H7 (cell line): ENCODE measurements at places on chromosomes 16 and 17. TPM values are rescaled to one million over a fixed set of nuclear protein-coding genes. Genes with fewer than 3 reads are reported as not detected.
A peak's percentile ranks its signal among the peaks of the same experiment; 100 is the strongest.

DNA sequence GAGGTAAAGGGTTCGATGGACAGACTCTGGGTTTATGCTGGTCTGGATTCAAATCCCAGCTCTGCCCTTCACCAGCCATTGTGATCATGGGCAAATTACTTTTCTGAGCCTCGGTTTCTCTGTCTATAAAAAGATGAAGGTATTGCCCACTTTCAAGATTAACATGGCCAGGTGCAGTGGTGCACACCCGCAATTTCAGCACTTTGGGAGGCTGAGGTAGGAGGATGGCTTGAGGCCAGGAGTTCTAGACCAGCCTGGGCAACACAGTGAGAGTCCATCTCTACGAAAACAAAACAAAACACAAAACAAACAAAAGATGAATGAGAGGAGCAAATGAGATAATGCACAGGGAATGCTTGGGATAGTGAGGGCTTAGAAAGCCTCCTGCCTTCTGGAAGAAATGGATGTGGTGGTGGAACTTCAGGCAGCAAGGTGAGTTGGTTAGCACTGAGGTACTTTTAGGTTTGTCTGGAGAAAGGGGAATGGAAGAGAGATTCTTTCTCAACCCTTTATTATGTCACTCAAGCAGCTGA lies 8.5 kb downstream of the ADGRG3 start:
- no peak for DNase-seq

DNA sequence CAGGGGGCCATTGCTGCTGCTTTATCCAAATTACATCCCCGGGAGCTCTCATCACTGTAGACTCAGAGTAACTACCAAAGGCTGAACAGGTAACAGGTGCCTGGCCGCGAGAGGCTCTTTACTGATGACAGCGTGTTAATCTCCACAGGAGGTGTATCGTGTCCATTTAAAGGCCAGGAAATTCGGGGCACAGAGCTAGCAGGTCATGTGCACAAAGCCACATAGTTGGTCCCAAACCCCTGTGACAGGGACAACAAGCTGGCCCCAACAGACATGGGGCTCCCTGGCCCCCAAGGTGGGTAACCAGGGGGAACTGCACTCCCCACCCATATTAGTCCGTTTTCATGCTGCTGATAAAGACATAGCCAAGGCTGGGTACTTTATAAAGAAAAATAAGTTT lies 55.3 kb upstream of the RBFOX3 start:
- no peak for DNase-seq

- DNase-seq: no peak
Observed at GRCh38 chr17:16975744-16976625, 4.1 kb upstream of the TNFRSF13B start.

GRCh38 chr17:8997994-8998628 lies 23.2 kb upstream of the NTN1 start:
- peak; percentile 80 for DNase-seq

GRCh38 chr17:77600346-77600745 lies 358.2 kb upstream of the TNRC6C start:
- no peak for DNase-seq

DNA sequence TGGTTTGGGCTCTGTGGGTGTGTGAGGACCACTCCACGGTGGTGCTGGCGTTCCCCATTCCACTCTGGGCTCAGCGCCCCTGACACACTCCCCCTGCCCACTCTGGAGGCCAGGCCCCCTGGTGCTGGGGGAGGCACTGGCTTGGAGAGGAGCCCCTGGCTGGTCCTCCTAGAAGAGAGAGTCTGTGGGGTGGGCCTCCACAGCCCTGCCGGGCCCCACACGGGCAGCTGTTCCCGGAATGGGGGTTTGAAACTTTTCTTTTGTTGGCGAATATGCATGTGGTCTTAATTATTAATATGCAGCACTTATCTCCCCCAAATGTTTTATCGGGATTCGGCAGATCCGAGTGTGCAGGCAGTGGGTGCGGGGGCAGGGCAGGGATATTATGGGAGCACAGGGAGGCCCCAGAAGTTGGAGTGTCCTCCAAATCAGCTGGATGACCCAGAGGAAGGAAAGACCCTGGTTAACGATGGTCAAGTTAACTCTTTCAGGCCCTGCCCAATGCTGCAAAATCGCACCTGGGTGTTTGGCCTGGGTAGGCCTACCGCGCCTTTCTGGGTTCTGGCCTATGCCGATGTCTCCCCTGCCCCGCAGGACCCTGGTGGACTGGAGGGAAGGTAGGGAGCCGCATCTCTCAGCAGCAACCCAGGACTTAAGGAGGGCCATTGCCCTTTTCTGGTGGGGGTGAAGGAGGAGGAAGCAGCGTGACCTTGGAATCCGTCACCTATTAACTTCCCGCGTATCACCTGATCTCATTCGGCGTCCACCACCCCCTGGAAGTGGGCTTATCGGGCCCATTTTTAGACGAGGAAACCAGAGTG lies 36.0 kb downstream of the TMEM235 start:
- peak; percentile 70 for DNase-seq

DNA sequence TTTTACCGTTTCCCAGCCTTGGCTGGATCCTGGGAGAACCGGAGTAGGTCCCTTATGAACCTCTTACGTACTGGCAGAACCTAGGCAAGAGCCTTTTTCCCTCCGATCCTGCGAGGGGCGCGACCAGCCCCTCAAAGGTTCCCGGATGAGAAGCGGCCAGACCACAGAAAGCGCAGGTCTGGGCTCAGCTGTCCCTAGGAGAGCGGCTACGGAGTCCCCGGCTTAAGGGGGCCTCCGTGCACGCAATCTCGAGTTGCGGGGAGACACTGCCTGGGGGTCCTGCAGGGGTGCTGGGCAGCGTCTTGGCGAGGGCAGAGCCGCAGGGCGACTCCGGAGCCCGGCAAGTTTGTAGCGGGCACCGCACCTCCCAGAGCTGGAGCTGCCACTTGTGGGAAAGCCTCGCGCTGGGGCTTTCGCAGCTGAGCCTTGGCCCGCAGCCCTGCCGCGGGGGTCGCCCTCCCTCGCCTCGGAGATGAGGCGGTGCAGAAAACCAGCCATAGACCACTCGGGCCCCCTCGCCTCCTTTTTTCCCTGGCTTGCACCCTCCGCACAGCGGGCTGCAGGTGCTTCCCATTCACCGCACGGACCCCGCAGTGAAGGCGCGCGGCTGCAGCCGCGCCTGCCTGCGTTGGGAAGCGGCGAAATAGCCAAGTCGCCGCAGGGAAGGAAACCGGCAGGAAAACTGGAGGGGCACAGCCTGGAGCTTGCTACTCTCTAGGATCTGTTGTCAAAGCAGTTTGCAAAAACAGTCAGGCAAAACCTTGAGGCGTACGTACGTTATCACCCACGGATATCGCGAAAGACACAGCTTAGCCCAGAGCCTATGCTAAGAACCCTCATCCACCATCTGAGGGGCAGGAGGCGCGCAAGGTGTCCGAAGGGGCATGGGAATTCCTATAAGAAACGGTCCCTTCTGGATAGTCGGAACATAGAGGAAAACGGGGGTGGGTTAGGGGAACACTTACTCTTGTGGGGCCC lies 834 bp downstream of the CDH8 start:
- DNase-seq: peak; percentile 71

GRCh38 chr16:17252064-17252463 lies 218.7 kb downstream of the XYLT1 start:
- no peak for DNase-seq

DNA sequence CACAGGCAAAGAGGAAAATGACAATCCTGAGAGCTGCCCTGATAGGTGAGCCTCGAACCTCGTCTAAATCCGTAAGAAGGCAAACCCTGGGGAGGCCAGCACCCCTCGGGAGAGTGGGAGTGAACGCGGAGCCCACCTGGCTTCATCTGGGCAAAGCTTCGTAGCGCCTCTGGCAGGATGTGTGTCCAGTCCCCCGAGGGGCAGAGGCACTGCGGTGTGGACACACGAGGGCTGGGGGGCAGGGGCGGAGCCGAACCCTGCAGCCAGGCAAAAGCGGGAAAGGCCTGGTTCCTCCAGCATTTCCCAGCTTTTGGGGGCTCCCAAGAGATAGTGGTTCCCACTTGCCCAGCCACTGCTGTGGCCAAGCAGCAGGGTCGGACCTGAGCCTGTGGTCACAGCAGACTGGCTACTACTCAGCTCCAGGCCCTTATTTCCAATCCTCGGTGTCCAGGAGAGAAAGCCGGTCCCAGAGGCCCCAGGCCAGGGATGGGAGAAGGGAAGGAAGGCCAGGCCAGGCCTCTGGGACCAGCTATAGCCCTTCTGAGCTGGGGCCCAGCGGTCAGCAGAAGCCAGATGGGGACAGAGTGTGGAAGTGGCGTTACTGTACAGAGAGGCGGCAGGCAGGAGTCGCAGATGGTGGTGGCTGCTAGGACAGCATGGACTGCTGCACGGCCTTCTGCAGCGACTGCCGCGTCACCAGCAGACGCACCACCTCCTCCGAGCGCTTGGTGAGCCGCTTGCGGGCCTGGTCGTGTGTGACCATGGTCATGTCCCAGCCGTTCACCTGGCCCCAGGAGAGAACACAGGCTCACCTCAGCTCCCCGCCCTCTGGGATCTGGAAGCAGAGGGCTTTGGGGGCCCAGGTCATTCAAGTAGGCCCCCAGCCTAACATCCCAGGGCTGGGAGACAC lies 5.0 kb downstream of the TAX1BP3 start:
- no peak for DNase-seq

GRCh38 chr17:67474081-67474661 lies 97.1 kb downstream of the PITPNC1 start:
- no peak for DNase-seq

GRCh38 chr16:49489686-49490320 lies 116.2 kb downstream of the C16orf78 start:
- DNase-seq: no peak

DNA sequence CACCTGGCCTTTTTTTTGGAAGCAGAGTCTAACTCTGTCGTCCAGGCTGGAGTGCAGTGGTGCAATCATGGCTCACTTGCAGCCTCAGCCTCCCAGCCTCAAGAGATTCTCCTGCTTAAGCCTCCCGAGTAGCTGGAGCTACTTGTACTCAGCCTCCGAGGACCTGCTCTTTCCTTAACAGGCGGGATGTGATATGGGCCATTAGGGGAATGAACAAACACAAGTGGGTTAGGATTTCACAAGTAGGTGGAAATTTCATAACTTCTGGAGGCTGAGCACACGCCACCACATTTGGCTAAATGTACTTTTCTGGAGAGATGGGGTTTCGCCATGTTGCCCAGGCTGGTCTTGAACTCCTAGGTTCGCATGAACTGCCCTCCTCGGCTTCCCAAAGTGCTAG lies 4.1 kb downstream of the PAM16 start:
- DNase-seq: no peak

DNA sequence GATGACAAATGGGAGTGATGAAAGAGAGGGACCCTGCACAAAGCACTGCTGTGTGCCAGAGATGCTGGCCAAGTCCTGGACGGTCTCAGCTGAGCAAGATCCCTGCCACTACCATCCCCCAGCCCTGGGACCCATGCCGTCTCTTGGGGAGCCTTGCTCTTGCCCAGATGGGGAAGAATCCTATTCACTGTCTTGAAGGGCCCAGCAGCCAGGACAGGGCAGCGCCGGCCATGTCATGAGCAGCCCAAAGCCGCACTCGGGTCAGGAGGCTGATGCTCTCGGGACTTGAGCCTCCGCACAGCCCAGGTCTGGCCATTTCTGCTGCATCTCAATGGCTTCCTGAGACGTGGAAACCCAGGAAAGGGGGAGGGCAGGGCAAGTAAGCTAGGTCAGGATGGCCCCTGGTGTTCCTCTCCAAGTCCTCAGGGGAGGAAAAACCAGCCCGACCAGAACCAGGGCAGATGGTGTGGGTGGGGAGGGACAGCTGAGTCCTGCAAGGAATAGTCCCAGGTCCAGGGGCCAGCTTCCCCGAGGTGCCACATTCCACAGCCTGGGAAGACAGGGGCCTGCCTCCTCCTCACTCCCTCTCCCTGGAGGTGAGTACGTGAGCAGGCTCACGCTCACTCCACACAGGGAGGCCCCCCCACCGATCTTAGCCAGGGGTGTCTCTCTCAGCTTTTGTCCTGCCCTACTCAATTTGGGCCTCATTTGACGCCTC lies 7.8 kb upstream of the KRT19 start:
- no peak for DNase-seq

- peak; percentile 19 for DNase-seq
Observed at GRCh38 chr17:71975331-71975801, 145.5 kb upstream of the SOX9 start.

DNA sequence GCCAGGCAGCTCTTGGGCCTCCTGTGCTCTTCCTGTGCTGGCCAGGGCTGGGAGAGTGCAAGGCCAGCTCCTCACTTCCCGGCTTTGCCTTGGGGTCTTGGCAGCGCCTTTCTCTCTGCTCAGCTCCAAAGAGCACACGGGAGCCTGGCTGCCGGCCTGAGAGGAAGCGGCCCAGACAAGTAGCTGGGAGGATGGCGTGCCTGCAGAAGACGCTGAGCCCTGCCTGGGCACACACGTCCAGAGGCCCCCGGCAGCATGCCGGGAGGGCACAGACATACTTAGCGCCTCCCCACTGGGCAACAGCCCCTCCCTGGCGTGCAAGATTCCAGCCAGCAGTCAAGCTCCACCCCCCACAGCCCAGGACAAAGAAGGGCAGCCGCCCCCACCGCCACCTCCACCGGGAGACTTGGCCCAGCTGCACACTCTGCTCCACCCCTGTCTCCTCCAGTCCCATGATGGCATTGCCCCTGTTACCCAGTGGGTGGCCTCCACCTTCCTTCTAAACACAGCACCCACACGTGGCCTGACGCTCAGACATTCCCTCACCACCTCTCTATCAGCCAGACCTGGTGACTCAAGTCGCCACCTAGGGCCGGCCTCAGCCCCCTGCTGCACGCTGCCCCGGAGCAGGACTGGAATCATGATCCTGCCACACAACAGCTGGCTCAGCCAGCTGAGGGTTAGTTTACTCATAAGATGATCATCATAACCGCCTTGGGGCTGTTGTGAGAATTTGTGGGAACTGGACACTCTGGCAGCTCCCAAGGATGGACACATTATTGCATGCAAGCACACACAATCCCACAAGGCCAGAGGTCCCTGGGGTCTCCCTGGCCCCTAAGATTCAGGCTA lies 12.4 kb downstream of the SGCA start:
- peak; percentile 90 for DNase-seq

GRCh38 chr16:2480948-2481347 lies 6.0 kb downstream of the TBC1D24 start:
- DNase-seq: no peak

- DNase-seq: no peak
Observed at GRCh38 chr17:40283662-40284061, 4.0 kb upstream of the CDC6 start.

- no peak for DNase-seq
Observed at GRCh38 chr17:39929646-39930407, 2.3 kb downstream of the LRRC3C start.

DNA sequence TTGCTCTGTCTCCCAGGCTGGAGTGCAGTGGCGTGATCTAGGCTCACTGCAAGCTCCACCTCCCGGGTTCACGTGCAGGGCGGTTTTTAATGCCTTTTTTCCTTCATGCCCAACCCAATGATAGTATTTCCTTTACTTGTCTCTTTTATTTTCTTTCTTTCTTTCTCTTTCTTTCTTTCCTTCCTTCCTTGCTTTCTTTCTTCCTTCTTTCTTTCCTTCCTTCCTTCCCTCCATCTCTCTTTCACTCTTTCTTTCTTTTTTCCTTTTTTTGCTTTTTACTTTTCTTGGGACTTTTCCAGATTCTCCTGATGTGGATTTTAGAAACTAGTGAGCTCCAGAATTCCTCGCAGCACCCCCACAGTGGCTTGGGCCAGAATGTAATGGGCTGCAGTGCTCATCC lies 3.1 kb downstream of the MYH3 start:
- DNase-seq: no peak

- no peak for DNase-seq
Observed at GRCh38 chr16:51697454-51697853, 546.4 kb upstream of the SALL1 start.

KCNJ2 gene
- 0.11 and 0.14 TPM in 2 replicates for total RNA-seq

TEDC2 gene
- 87.2 and 90.7 TPM in 2 replicates for total RNA-seq

RNF227 gene
- 0.17 and 2.0 TPM in 2 replicates for total RNA-seq

RCVRN gene
- not detected in 2 replicates for total RNA-seq

TBC1D3G gene
- total RNA-seq: not detected in 2 replicates
